GM20000 (cell line): ENCODE measurements at places on chromosomes 5 and 9.

GRCh38 chr5:172929371-172929838 is 29.8 kb upstream of the RPL26L1 start:
- no peak for DNase-seq

DNA sequence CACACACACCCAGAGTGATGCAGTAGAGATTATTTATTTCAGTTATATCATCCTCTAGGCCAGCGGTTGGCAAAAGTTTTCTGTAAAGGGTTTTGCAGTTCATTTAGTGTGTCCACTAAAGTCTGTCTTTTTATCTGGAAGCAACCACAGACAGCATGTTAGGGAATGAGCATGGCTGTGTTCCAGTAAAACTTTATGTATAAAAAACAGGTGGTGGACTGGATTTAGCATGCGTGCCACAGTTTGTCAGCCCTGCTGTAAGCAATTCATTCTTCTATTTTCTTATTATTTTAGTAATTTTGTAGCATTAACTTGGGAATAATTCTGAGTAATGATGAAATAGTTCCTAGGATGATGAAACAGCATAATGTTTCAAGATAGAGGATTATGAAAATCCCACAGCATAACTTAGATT is 51.7 kb downstream of the CCNH start:
- DNase-seq, result no peak

GRCh38 chr5:95809414-95809960 is 13.0 kb downstream of the GLRX start:
- no peak for DNase-seq

DNA sequence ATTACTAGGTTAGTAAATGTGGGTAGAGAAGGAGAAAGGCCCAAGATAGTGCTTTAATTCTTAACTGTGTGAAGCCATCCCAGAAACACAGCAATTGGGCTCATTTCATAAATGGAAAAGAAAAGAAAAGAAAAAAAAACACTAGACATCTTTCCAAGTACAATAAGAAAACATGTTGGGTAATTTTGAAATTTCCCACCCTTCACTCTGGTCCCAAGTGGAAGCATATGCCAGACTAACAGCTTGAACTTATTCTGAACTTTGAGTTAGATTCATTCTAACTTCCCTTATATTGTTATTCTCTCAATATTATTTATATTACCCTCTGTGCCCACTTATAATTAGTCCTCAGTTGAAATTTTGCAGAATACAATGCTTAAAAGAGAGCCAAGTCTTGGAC is 113.4 kb upstream of the GHR start:
- no peak for DNase-seq

- DNase-seq, result peak; percentile 74
These were observed 47.0 kb upstream of the PLIN2 start for GRCh38 chr9:19174127-19174912.

DNA sequence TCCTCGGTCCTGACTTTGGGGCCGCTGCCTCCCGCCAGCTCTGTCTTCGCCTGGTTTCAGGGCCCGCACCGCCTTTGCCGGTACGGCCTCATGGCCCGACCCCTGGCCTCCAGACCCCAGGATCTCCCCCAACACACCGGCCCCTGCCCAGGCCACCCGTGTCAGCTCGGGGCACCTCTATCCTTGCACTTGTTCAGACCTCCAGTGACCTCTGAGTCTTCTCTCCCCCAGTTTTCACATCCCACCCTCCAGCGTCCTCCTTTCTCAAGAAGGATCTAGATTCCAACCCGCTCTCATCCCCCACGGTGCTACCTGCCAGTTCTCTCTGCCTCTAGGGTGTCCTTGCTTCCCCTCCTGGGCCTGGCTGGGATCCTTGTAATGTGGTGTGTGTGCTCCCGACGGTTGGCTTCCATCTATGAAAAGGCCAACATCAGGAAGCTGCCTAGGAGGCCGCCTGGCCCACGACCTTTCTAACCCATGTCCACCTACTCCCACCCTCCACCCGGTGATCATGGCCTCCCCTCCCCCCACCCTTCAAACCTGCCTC is 61.1 kb downstream of the SPATA31C2 start:
- DNase-seq, result no peak

DNA sequence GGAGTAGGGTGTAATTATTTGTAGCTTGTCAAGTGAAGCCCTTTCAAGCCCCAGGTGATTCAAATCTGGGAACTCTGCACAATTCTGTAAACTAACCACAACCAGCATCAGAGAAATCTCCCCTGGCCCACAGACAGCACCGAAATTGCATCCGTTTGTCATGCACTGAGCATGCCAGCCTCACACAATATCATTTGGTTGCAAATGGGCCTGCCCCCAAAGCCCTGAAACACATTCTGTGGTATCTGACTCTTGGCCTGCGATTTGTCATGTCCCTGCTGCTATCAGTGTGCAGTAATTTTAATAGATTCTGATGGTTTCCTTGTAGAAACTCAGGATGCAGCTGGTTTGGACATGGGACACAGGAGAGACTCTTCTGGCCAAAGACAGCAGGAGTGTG is 35.3 kb downstream of the SNX24 start:
- no peak for DNase-seq

DNA sequence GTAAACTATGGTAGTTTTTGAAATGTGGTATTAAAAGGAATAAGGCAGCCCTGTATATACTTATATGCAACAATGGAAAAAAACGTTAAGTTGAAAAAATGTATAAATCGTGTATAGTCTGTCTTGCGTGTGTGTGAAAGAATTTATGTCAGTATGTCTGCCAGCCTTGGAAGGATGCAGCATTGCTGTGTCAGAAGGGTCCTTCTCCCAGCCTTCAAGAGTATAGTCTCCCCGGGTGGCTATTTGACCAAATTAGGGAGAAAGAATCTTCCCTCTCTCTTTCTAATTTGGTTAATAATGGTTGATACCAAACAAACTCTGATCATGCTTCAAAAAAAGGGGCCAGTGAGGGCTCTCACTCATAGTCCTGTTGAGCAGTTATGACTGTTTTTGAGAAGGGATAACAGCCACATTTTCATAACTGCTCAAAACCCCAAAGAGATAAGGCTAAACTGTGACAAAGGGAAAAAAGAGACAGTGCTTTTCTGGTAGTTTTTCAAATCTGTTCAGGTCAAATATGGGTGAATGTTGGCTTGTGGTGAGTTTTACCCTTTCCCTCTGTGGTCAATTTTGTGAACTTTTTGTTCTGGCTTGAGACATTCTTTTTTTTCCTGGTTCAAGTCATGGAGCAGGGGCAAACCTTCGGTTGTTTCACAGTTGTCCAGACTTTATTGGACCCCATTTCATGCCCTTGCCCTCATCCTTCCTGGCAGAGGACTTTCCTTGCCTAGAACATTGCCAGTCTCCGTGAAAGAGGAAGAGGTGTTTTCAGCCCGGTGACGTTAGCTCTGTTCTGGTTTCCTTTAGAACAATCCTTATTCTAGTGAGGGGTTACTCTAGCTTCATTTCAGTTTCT is 21.0 kb downstream of the SNX30 start:
- DNase-seq, result no peak

DNA sequence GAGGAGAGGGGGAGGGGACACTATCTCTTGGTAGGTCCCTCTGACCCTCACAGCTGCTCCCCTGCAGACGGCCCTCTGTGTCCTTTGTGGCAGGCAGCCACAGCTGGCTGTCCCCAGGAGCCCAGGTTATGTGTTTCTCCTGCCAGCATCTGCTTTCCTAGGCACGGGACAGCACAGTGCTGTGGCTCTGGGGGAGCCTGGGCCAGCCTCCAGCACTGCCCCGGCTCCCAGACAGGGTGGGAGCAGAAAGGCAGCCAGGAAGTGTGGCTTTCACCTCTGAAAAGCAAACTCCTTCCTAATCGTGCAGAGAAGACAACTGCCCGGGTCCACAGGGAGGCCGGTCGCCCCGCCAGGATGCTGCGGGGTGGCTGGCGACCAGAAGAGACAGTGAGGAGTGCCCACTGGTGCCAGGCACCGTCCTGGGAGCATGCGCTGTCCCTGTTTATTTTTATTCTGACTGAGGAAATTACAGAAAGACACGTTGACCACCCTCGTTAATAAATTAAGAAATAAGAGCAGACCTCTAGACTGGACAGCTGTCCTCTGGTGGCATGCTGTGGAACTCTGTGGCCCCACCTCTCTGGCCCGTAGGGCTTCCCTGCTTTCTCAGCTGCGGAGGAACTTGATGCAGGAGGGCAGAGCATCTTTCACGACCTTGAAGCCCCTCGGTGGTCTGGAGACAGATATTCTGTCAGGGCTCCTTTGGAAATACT is 240.3 kb downstream of the FANCC start:
- no peak for DNase-seq

DNA sequence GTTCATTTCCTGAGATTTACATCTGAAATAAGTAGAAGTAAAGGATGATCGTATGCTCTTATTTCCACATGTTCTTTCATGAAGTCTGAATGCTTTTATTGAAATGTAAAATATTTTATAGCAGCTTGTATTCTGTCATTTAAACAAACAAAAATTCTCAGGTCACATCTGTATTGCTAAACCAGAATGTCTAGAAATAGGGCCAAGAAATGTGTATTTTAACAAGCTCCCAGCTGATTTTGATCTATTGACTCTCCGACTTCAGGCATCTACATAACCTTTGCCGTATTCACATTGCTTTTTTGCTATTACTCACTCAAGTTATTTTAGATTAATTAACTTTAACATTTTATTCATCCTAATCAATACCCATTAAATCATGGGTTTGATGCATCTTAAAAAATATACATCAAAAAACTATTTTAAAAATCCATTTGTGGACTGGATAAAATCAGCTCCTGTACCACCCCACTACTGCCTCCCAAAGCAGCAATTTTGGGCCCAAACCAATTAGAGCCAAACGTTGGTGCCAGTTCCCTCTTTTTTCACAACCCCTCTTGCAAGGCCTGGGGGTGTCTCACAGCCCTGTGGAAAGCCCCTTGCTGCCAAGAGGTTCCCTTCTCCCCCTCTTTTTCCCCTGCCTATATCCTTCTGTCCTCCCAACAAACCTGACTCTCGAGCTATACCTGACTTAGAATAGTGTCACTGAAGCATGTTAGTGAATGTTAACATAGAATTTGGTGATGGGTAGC is 34.5 kb downstream of the HAVCR1 start:
- DNase-seq, result no peak
